ENCODE measurements at places on chromosomes 2 and 18.

GRCh38 chr2:106208399-106208798 lies 14.3 kb upstream of the UXS1 start:
- no peak for DNase-seq

DNA sequence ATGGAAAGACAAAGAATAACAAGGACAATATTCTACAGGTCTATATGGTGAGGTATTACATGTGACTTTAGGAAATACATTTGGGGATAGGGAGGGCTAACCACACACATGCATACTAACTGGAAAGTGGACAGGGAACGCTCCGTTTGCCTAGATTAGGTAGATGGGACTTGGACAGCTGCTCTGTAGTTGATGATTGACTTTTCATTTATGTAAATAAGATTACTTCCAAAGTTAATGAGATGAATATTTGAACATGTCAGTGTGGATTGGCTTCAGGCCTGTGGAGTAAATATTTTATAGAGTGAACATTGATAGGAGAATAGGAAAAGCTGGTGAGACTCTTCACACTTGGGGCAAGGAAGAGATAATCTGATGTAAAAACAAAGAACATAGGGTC lies 142.0 kb downstream of the NCK2 start:
- DNase-seq: no peak

- no peak for DNase-seq
Observed at GRCh38 chr2:63642946-63643345, 54.2 kb downstream of the MDH1 start.

DNA sequence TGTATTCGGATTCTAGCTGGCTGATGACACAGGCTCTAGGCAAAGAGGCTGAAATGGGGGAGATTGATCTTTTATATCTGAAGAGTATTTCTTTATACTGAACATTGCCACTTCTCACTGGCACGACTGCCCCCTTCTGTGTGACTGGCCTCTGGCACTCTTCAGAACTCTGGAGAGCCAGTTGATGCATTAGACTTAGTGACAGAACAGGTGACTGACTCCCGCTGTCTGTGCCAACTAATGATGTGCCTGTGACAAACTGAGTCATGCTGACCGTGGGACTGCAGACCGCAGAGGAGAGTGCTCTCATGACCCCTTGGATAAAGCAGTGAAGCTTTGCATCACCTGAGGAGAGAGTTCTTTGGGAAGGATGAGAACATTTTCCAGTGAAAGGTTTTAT lies 14.4 kb downstream of the MGAT5 start:
- DNase-seq: no peak

- DNase-seq: no peak
Observed at GRCh38 chr2:70498528-70498927, 55.1 kb downstream of the TGFA start.

- no peak for DNase-seq
Observed at GRCh38 chr2:231321021-231321420, 74.5 kb upstream of the B3GNT7 start.

GRCh38 chr2:215985257-215985656 lies 28.1 kb downstream of the MREG start:
- no peak for DNase-seq

- DNase-seq: no peak
Observed at GRCh38 chr2:185044323-185044874, 446.1 kb downstream of the ZNF804A start.

DNA sequence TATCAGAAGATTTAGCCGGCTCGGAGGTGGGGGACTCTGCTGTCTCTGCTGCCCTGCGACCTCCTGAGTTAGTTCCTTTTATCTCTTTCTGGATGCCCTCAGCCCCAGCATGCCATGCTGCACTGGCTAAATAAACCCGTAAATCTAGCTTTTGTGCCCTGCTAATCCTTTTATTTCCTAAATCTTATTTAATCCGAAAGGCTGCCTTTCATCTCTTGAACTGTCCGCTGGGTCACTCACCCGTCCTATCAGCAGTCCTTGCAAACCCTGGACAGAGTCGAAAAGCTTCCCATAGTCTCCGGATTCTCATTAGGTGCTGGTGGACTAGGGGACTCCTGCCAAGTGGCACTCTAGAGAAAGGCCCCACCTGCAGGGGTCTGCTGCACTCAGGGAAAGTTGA lies 122.0 kb upstream of the APCDD1 start:
- DNase-seq: no peak

DNA sequence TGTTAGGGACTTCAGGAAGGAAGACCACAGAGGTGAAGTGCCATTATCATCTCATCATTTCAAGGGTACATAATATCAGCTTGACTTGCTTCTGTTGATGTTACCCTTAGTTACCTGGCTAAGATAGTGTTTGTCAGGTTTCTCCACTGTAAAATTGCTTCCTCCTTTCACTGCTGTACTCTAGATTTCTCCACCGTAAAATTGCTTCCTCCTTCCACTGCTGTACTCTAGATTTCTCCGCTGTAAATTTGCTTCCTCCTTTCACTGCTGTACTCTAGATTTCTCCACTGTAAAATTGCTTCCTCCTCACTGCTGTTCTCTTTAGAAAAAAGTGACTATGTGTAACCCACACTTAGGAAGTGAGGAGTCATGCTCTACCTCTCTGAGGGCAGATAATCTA lies 1460.3 kb downstream of the SUCLG1 start:
- no peak for DNase-seq

DNA sequence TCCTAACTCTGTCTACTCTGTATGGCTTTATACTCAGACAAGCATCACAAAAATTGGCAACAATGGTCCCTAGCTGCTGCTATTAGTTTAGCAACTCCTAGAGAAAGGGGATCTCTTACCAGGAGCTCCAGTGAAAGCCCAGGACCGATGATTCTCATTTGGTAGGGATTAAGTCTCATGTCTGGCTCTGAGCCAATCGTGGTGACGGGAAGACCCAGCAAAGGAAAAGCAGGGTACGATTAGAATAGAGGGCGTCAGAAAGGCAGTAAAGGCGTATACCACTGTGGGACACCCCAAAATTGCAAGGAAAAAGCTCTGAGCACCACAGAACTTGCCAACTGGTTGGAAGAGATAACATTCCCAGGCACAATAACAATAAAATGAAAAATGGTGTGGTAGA lies 129.5 kb downstream of the MTCL1 start:
- DNase-seq: no peak

DNA sequence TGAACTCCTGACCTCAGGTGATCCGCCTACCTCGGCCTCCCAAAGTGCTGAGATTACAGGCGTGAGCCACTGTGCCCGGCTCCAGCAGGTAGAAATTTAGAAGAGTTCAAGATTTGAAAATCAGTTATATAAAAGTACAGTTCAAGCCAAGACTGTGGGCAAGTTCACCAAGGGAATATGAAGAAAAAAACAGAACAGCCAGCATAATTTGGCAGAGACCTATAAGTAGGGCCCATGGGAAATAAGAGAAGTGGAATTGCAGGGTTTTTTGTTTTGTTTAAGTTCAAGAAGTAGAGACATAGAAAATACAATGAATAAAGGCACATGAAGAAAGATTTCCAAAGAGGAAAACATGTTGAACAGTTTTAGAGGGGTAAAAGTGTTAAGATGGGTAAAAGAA lies 57.9 kb downstream of the BAZ2B start:
- DNase-seq: no peak

DNA sequence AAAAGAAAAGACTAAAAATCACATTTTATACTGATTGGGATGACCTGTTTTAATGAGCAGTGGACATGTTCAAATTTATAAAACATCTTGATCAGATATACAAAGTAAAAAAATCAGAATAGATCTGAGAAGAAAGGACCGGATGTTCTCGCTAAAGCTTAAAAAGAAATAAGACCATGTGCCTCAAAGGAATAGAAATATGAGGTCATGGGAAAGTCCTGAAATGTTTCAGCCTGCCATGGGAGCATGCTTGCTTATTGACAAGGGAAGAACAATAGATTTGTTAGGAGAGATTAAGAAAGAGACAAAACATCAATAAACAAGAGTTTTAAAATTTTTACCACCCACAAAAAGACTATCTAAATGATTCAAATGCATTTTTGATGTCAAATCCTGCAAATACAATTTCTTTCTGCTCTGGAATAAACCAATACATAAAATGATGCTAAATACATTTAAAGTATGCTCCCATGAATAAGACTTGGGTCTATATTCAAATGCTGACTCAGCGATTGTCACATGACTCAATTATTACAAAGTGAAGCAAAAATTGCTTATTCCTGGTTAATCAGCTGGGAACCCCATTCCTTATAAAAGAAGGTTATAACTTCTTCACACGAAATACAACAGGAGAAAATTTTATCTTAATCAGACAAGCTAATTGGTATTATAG lies 633.9 kb upstream of the PKDCC start:
- no peak for DNase-seq

GRCh38 chr2:159832858-159833257 lies 34.9 kb upstream of the CD302 start:
- no peak for DNase-seq

DNA sequence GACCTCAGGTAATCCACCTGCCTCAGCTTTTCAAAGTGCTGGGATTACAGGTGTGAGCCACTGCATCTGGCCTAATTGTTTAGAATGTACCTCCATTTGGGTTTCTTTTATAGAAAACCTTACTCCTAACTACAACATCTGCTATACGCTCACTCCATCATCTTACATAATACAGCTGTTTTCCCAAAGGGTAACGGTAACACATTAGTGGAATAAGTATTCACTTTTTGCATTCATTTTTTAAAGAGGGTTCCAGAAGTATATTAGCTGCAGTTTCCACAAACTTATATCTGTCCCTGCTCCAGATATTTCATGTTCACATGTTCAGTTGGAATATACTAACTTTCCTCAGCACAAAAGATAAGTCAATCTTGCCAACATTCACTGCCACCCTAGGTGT lies 640.1 kb upstream of the FSHR start:
- DNase-seq: no peak

- peak; percentile 68 for DNase-seq
Observed at GRCh38 chr18:22179174-22179573, 9.8 kb downstream of the GATA6 start.

DNA sequence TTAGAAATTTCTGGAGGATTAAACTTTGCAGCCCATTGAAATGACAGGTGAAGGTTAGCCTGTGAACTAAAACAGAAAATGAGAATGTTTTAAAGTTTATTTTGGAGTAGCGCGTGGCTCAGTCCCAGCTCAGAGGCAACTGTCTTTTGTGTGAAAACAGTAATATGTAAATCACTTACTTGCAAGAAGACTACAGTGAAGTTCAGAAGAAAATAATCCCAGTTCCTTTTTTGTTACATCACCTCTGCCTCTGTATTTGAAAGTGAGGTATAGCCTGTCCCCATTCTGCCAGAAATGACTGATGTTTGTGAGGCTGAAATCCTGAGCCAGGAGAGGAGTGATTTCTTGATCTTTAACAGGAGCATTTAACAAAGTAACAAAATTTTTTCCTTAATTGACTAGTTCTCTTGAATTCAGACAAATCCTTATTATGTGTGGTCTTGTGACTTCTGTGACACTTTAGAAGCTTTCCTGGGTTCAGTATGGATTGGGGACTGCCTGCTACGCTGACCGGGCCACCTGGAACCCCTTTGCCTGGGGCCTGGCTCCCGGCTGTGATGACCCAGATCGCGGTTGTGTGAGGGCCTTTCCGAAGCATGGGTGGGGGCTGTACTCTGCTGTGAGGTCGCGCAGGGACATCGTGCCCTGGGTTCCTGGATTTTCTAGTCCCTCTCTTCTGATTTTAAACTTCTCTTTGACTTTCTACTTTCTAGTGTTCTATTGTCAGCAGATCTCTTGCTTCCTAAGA lies 24.3 kb downstream of the TRAPPC12 start:
- no peak for DNase-seq

GRCh38 chr2:40047406-40047805 lies 268.3 kb upstream of the THUMPD2 start:
- DNase-seq: no peak

GRCh38 chr2:28716265-28716865 lies 35.3 kb upstream of the PPP1CB start:
- DNase-seq: peak; percentile 96

DNA sequence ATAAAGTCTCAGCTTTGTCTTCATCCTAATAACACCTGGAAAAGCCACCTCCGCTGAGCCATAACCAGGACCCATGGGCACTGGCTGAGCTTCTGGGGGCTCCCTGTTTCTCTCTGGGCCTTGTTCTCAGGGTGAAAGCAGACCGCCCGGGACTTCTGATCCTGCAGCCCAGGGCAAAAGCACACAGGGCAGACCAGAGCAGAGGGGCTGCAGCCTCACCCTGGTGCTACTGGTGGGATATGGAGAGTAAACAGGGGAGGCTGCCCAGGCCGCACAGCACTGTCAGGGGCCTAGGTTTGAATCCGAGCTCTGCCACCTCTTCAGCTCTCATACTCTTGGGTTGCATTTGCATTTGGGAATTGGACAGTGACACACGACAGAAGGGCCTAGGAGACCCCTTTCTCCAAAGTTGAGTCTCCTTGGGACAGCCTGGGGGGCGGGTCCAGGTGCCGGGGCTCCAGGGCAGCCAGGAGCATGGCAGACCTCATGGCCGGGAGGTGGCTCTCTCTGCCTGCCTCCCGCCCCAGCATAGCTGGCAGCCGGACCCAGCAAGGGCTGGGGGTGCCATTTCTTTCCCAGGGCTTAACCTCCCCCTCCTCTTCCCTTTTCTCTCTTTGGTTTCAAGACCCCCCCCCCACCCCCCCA lies 164.9 kb downstream of the INHBB start:
- no peak for DNase-seq

GRCh38 chr2:106107509-106108131 lies 86.5 kb downstream of the UXS1 start:
- peak; percentile 31 for DNase-seq

Measured in fibroblast of pulmonary artery (primary cell).